ENCODE measurements at places on chromosomes 7 and 10.
A peak's percentile ranks its signal among the peaks of the same experiment; 100 is the strongest.

- DNase-seq: no peak
Observed at GRCh38 chr7:126659124-126659523, 593.6 kb downstream of the GRM8 start.

DNA sequence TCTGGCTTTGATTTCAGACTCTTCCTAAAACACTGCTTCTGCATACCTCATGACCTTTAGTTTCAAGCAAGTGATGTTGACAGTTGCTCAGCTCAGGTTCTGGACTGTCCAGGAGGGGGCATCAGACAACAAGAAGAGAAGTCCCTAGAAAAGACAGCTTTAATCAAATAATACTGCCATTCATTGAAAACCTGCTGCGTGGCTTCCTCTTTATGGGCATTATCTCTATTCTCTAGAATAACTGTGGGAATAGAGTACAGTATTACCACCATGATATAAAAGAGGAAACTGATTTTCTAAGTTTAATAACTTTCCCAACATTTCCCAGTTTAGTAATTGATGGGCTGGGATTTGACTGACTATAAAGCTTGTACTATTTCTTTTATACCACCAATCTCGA is 170.4 kb downstream of the SNX13 start:
- DNase-seq: peak; percentile 85

- no peak for DNase-seq
Observed at GRCh38 chr7:106914018-106914607, 49.0 kb downstream of the PIK3CG start.

DNA sequence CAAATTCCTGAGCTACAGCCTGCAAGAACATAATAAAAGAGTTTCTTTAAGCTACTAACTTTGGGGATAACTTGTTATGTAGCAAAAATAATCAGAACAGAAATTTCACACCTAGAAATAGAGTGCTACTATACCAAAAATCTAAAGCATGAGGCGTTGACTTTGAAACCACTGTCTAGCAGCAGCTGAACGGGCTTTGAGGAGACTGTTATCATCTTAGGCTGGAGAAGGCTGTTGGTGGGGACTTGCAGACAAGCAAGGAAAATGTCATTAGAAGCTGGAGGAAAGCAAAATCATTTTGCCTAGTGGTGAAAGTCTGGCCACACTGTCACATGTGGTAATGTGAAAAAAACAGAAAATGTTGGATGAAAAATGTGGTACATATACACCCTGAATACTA is 48.4 kb upstream of the ST8SIA6 start:
- no peak for DNase-seq

GRCh38 chr7:22998519-22998896 is 15.4 kb downstream of the HYCC1 start:
- no peak for DNase-seq

DNA sequence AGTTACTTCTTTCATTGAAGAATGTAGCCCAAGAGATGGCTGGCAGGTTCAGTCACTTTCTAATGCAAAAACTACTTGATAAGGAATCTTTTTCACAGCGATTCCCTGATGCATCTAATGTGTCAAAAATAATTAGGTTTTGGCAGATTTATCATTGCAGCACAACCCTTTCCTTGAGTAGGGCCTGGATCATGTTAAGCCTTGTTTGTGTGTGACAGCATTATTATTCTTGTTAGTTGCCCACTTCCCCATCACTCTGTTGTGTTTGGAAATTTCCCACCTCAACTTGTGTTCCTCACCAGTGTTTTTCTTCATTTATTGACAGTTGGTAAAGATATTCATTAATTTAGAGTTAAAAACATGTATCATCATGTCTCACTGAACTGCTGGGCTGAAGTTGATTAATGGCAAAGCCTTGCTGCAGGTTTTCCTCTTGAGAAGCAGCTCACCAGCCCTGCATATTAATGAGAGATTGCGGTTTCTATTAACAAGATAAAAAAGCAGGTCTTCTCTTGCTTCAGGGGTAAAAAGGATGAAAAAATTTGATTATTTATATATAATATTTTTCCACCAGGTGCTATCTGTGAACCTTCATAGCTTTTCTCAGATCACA is 233.3 kb upstream of the MDFIC start:
- peak; percentile 29 for DNase-seq
